ENCODE measurements at places on chromosomes 11 and 22. TPM values are rescaled to one million over a fixed set of nuclear protein-coding genes. Genes with fewer than 3 reads are reported as not detected.

NELL1 gene
- 0.31 TPM for total RNA-seq

ACP2 gene
- 45.1 TPM for total RNA-seq

NXPE1 gene
- total RNA-seq: 0.25 TPM

DNA sequence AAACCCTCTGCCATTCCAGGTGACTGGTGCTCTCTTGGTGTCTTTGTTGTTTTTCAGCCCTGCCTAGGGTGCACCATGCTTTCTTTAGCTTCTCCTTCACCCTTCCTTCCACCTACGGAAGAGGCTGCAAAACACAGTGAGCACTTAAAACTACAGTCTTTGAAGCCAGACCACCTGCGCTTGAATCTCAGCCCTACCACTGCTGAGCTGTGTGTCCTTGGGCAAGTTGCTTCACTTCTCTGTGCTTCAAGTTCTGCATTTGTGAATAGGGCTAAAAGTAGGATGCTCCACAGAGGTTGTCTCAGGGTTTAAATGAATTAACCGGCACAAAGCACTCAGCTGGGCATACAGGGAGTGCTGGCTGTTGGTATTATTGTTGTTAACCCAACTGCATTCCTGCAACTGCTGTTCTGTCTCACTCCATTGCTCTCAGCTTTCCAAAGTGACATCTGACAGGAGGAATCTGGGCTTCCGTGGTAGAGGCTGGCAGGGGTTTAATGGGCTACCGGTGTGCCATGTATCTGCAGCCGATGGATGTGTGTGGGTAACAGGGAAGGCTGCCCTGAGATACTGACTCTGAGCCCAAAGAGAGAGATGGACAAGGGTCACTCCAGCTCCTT lies 139.3 kb downstream of the FBXO7 start:
- H3K27ac ChIP-seq: no peak overlapping the region
- peaks cover 3% of the 10 kb centered on the region for H3K4me1 ChIP-seq
- no peaks in the 10 kb centered on the region for H3K27me3 ChIP-seq
- peak; percentile 38 for DNase-seq

DNA sequence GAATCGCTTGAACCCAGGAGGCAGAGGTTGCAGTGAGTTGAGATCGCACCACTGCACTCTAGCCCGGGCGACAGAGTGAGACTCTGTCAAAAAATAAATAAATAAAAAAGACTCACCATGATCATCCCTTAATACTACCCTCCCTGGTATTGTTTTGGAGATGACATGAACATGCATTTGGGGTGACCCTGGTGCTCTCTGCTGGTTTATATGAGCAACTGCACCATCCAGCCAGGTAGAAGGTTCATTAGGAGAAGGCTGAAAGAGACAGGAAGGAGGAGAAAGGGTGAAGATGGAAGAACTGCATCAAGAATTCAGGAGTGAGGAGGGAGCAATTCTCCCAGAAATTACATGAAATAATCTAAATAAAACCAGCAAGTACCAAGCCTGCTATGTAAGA lies 37.8 kb downstream of the SLC5A1 start:
- H3K4me1 ChIP-seq: peaks cover 25% of the 10 kb centered on the region
- no peak overlapping the region for H3K4me3 ChIP-seq
- no peak for DNase-seq

GRCh38 chr11:3163241-3163981 lies 1.7 kb downstream of the OSBPL5 start:
- H3K27ac ChIP-seq: no peak overlapping the region
- no peak overlapping the region for H3K4me3 ChIP-seq
- no peaks in the 10 kb centered on the region for H3K36me3 ChIP-seq

DNA sequence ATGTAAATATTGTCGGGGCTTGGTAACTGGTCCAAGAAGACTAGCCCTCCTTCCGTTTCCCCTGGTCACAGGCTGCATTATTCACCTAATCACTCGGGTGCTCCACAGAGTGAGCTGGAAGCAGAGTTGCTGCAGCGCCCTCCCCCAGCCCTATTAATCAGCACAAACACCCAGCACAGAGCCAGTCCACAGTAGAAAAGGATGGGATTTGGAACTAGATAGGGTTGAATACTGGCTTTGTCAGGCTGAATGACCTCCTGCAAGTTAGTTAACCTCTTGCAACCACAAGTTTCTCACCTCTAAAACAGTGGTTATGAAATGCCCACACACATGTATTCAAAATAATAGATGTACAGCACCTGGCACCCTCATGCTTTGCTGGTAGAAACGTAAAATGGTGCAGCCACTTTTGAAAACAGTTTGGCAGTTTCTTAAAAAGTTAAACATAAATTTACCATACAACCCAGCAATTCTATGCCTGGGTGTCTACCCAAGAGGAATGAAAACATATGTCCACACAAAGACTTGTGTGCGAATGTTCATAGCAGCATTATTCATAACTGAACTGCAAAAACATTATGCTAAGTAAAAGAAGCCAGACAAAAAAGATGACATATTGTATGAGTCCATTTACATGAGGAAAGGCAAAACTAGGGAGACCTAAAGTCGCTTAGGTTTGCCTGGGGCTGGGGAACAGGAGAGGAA lies 31.7 kb upstream of the APLP2 start:
- H3K27ac ChIP-seq: no peak overlapping the region
- H3K27me3 ChIP-seq: no peaks in the 10 kb centered on the region
- H3K4me1 ChIP-seq: no peaks in the 10 kb centered on the region
- DNase-seq: no peak

DNA sequence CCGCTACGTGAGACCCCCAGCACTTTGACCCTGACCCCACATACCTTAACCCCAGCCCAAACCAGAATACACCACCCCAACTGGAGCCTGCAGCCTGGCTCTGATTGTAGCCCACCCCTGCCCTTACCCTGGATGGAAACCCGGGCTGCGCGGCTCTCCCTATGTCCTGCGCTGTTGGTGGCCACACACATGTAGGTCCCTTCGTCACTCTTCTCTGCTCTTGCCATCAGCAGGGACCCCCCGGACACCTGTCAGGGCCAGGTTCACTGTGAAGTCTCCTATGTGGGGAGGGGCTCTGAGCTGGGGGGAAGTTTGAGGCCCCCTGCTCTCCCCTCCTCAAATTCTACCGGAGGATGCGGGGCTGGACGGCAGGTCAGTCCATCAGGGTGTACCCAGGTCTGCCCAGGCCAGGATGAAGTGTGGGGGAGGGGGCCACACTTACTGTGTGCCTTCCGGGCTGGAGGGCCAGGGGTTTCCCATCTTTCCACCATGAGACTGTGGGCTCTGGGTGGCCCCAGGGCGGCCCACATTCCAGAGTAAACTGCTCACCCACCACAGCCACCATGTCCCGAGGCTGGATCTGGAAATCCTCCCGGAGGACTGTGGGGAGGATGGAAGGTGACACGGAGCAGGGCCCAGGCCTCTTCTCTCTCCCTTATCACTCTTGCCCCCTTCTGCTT lies 1.5 kb downstream of the ROBO4 start:
- H3K36me3 ChIP-seq: no peaks in the 10 kb centered on the region
- H3K27me3 ChIP-seq: no peaks in the 10 kb centered on the region
- no peak for DNase-seq
- H3K27ac ChIP-seq: peak overlapping the region; percentile 77

- no peaks in the 10 kb centered on the region for H3K27me3 ChIP-seq
- no peak overlapping the region for H3K27ac ChIP-seq
- DNase-seq: no peak
- no peak overlapping the region for H3K4me3 ChIP-seq
Measured at GRCh38 chr22:35984183-35985175, 44.1 kb downstream of the RBFOX2 start.
